ENCODE measurements at places on chromosomes 1 and 21.

DNA sequence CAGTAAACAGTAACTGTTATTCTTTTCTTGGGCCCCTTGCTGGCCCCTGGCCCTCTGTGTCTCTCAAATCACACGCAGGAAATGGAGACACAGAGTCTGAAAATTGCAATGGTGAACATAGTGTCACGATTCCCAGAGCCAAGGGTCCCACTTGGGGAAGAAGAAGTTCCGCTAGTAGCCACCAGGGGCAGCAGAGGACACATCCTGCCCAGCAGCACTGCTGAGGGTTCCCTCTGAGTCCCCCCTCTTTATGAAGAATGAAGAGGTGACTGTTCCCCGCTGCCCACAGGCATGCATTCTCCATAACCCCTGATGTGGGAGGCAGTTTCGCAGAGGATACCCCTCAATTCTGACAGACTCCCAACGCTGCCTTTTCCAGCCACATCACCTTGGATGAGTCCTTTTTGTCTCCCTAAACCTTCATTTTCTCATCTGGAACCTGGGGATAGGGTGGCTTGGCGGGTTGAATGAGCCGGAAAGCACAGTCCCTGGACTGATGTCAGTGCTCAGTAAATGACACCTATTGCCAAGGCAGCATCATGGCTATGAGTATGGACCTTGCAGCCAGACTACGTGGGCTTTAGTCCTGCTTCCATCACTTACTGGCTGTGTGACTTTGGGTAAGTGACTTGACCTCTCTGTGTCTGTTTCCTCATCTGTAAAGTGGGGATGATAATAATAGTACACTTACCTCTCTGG is 238.0 kb upstream of the TMEM51 start:
- DNase-seq, result peak; percentile 60

DNA sequence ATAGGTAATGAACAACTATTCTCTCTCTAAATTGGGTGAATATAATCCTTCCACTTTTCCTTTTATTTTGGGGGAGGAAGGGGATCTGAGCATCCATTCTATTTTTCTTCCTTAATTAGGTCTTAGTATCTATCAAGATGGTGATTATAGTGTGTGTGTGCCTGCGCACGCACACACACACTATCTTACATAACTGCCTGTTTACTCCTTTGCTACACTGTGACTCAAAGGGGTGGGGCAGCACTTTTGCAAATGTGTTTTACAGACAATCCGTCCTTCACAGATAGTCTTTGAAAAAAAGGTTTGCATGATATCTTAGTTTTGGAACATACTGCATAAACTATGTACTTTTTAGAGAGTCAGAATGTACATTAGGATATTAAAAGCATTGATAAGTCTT is 191.5 kb downstream of the SDCCAG8 start:
- DNase-seq, result no peak

GRCh38 chr1:110012100-110012780 is 22.2 kb upstream of the STRIP1 start:
- peak; percentile 64 for DNase-seq

DNA sequence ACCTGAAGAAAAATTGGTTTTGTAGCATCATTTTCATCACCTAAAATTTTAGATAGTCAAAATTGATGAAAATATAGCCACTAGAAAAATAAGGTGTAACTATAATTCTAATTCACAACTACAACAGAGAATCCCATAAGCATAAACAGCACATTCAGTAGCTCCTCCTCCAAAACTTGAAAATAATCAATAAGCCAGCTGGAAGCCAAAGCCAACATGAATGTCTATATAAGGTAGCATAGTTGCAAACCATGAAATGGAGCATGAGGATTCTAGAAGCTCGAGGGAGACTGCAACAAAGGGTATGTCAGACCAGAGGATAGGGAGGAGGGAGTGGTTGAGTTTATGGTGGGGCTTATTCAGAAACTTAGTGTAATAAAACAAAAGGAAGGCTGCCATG is 22.4 kb downstream of the ACBD3 start:
- no peak for DNase-seq

GRCh38 chr1:224205438-224205840 is 22.4 kb downstream of the DEGS1 start:
- DNase-seq, result no peak

- DNase-seq, result no peak
Observed at GRCh38 chr21:37412603-37413360, 46.2 kb downstream of the DYRK1A start.

GRCh38 chr1:17873007-17873675 is 118.0 kb downstream of the ACTL8 start:
- no peak for DNase-seq

DNA sequence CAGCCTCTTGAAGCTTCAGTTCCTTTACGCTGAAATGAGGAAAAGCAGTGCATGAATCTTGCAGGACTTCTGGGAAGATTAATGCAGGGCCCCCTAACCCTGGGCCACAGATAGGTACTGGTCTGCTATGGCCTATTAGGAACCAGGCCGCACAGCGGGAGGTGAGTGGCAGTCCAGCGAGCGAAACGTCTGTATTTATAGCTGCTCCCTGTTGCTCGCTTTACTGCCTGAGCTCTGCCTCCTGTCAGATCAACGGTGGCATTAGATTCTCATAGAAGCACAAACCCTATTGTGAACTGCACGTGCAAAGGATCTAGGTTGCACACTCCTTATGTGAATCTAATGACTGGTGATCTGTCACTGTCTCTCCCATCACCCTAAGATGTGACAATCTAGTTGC is 130.2 kb downstream of the CHRM3 start:
- no peak for DNase-seq

- no peak for DNase-seq
Observed at GRCh38 chr1:210260096-210260495, 27.5 kb downstream of the SERTAD4 start.
